ENCODE measurements at places on chromosomes 7 and 10.
A peak's percentile ranks its signal among the peaks of the same experiment; 100 is the strongest.

DNA sequence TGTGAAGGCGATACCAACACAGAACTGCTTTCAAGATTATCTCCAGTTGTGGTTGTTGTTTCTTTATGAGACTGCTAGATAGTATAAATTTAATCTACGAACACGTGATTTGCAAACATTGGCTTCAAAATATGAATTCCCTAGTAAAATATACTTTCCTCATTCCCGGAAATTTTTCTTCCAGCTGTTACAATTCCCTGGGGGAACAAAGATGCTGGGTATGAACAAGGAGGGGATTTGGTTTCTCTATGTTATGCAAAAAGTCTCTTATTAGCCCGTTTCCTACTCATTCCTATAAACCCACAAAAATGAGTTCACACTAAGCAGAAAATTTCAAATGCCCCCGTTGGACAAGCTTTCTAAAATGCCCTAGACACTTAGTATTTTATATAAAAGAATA, 928.3 kb downstream of the CNTNAP2 start:
- peak; percentile 6 for DNase-seq

DNA sequence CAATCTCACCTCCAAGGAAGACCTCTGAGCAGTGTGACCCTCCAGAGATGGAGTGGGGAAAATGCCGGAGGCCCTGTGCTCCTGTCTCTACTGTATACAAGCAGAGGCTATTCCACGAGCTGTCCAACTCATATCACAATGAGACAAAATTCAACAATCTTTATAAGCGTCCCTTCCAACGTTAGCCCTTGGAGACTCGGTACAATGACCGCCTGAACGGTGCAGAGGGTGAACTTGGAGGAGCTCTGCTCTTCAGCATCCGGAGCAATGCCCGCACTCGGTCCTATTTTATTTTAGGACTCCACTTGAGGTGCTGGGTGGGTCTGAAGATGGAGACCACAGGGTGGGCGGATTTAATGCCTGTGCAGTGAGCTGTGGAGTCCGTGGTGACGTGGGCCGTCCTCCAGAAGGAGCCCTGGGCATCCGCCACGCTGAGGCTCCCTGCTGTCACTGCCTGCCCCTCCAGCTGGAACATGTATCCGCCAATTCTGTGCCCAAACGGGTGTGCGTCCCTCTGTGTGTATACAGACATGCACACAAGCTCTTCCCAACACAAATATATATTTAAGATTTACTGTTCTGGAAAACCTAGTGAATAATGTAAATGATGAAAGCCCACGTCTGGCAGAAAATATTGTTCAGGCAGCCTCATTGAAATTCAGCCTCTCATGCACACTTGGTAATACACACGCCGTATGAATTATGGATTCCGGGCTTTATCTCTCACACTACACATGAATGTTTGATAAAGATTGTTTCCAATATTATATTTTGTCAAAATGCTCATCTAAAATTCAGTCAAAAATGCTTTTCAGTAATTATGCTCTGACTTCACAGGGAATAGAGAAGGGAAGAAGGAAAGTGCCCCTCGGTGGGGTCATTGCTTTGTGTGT, 239.9 kb upstream of the ZMIZ1 start:
- no peak for DNase-seq

DNA sequence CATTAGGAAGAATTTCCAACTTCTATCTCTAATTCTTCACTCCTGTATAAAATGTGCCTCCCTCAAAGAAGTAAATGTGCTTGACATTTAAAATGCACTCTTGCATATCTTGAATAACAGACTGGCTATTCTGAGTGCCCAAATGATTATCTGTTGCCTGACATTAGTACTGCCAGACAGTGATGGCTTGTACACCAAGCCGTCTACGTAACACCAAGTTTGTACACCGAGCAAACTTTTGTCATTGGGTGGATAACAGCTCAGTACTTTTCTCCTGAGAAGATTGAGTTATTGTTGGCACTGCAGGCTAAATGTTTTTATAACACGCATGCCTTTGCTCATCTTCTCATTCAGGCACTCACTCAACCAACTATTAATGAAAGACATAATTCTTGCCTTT, 137.2 kb downstream of the DOCK4 start:
- DNase-seq = no peak

- peak; percentile 4 for DNase-seq
Measured at GRCh38 chr7:151796091-151796870, 80.6 kb downstream of the PRKAG2 start.

DNA sequence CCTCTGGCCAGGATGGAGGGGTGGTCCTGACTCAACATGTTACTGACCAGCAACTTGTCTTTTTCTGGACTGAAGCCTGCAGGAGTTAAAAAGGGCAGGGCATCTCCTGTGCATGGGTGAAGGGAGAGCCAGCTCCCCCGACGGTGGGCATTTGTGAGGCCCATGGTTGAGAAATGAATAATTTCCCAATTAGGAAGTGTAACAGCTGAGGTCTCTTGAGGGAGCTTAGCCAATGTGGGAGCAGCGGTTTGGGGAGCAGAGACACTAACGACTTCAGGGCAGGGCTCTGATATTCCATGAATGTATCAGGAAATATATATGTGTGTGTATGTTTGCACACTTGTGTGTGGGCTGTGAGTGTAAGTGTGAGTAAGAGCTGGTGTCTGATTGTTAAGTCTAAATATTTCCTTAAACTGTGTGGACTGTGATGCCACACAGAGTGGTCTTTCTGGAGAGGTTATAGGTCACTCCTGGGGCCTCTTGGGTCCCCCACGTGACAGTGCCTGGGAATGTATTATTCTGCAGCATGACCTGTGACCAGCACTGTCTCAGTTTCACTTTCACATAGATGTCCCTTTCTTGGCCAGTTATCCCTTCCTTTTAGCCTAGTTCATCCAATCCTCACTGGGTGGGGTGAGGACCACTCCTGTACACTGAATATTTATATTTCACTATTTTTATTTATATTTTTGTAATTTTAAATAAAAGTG, 6.0 kb downstream of the PLAU start:
- no peak for DNase-seq

DNA sequence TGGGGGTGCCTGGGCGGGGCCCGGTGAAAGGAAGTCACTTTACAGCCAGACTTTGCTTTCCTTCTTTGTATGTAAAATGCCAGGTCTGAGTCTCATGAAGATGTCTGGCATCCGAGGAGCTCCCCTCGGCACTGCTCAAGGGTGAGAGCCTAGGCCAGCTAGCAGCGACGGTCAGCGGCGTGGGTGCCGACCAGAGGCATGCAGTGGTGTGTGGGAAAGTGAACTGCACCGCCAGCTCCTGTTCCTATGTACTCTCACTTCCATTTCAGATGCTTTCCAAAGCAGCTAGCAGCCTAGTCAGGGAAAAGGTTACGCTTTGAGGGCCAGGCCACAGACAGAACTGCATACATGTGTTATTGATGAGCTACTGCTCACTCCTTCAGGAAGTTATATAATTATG, 172.8 kb downstream of the ZMYND11 start:
- no peak for DNase-seq

GRCh38 chr7:17917842-17918241, 22.5 kb downstream of the SNX13 start:
- no peak for DNase-seq

DNA sequence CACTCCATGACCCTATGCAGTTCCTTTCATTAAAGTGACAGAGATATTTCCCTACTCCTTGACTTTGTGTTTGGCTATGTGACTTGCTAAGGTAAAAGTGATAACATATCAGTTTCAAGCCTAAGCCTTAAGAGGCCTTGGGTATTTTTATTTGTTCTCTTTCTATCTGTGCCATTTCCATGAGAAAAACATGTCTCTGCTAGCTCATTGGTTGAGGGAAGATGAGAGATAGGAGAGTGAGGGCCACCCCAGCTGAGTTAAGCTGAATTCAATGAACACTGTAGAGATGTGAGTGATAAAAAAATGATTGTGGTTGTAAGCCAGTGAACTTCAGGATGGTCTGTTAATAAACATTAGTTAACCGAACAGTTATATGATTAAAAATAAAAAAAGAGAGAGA, 13.4 kb downstream of the TASOR2 start:
- DNase-seq = no peak

DNA sequence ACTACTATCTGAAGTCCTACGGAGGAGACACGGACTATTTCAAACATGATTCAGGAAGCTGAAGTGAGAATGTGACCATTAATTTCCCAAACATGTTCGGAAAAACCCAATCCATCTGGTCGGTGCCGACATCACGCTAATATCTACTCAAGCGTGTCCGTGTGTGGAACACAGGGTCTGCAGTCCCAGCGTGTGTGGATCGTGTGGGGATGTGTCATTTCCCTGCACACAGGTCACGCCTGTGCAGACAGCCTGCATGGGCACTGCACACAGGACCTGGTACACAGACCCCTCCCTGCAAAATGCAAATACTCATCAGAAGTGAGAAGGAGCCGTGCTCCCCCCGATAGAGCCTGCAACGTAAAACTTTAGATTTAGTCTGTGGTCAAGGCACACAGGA, 57.8 kb downstream of the CARD11 start:
- no peak for DNase-seq

DNA sequence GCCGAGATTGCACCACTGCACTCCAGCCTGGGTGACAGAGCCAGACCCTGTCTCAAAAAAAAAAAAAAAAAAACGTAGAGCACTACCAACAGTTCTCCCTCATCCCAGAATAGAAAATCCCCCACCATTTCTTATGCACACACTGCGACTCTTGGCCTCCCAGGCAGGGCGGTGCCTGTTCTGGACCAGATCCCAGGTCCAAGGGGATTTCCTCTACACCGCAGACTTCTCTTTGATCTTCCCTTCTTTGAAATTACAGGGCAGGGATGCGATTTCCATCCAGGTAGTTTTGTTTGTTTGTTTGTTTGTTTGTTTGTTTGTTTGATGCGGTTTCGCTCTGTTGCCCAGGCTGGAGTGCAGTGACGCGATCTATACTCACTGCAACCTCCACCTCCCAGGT, 91.8 kb downstream of the SEPTIN14 start:
- no peak for DNase-seq

- peak; percentile 56 for DNase-seq
Measured at GRCh38 chr7:128027485-128027980, 3.7 kb downstream of the LRRC4 start.

- no peak for DNase-seq
Measured at GRCh38 chr7:3955751-3956696, 655.0 kb downstream of the SDK1 start.

- DNase-seq = no peak
Measured at GRCh38 chr7:132319481-132319880, 256.8 kb downstream of the PLXNA4 start.

DNA sequence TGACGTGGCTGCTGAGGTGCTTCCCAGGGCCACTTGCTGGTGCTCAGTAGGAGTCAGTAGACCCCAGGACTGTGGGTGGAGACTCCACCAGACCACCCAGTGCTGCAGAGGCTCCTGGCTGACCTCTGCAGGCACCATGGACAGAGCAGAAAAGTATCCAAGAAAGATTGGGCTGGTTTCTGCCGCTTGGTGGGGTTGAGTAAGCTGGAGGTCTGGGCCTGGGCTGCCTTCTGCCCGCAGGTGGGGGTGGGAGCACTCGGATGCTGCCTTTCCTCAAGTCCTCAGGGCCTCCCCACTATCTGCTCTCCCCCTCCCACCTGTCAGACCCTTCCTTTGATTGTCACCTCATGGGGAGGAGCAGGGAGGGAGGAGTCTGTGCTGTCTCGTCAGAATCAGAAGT, 91.6 kb downstream of the WDR37 start:
- DNase-seq = no peak

DNA sequence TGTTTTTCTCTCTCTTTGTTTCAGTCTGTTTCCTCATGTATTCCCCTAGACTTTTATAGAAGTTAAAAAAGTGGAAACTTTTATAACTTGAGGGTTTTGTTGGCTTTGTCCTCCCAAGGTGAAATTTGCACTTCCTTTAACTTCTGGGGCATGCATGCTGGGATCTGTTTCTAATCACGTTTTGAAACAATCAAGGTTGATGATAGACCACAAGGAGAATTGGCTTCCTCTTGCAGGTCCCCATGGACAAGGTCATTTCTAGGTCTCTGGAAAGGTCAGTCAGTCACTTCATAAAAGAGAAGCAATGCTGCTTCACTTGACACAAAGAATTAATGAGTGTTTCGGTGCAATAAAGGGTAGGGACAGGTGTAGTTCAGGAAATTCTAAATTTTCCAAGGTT, 811.8 kb upstream of the CELF2 start:
- peak; percentile 13 for DNase-seq

GRCh38 chr7:122686360-122686878, 12.5 kb downstream of the RNF133 start:
- no peak for DNase-seq

- DNase-seq = no peak
Measured at GRCh38 chr10:120667276-120667675, 183.9 kb upstream of the WDR11 start.

- no peak for DNase-seq
Measured at GRCh38 chr7:147547252-147547897, 1043.2 kb upstream of the C7orf33 start.

GRCh38 chr7:32941181-32941580, 16.1 kb upstream of the FKBP9 start:
- DNase-seq = no peak

- no peak for DNase-seq
Measured at GRCh38 chr10:31614611-31615010, 295.6 kb downstream of the ZEB1 start.

- DNase-seq = no peak
Measured at GRCh38 chr7:22591271-22591670, 91.3 kb upstream of the STEAP1B start.

DNA sequence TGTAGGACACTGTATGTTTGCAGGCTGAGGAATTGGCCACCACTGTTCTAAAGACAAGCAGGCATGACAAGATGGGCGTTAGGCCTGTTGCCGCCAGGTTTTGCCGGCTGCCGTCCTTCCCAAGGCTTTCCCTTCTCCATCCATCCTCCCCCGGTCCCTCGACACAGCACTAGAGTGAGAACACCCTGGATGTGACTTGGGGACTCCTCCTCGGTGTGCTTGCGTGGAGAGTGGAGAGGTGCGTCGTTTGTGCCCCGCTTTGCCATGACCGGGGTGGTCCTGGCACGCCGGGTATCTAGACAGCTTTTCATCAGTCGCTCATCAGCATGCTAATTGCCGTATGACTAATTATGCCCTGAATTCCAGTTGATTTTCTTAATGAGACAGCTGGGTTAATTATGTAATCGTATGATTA, 206.6 kb upstream of the SH2B2 start:
- DNase-seq = no peak

GRCh38 chr7:47183862-47184590, 397.9 kb downstream of the TNS3 start:
- no peak for DNase-seq

DNA sequence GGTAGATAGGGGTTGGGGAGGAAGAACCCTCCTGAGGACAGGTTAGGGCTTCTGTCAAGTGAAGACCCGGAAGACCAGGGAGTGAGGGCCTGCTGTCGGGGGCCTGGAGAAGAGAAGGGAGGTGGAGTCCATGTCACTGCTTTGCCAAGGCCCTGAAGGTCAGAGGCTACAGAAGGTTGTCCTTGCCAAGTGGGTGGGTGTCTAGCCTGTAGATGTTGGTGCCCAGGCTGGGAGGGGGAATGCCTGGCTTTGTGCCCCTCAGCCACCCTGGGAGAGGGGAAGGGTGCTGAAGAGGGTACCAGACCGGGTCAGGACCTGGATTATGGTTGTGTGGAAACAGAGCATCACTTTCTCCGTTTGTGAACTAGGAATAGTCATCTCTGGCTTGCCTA, 67.2 kb upstream of the AQP1 start:
- no peak for DNase-seq

- no peak for DNase-seq
Measured at GRCh38 chr10:33209802-33210201, 124.7 kb downstream of the NRP1 start.
